ENCODE measurements at places on chromosomes 6 and 20.

- DNase-seq, result no peak
Measured at GRCh38 chr20:62829231-62830230, 12.7 kb downstream of the COL9A3 start.

GRCh38 chr20:63500151-63500901 is 1.4 kb upstream of the EEF1A2 start:
- DNase-seq, result no peak

GRCh38 chr20:45564760-45565276 is 14.3 kb downstream of the WFDC8 start:
- DNase-seq, result no peak

GRCh38 chr6:56335726-56336125 is 88.3 kb upstream of the COL21A1 start:
- DNase-seq, result no peak

- no peak for DNase-seq
Measured at GRCh38 chr6:146578054-146578453, 20.7 kb upstream of the ADGB start.
